ENCODE measurements at places on chromosomes 7 and 10. TPM values are rescaled to one million over a fixed set of nuclear protein-coding genes. Genes with fewer than 3 reads are reported as not detected.

GRCh38 chr10:117152668-117153067, 14.6 kb upstream of the VAX1 start:
- no peak overlapping the region for H3K4me3 ChIP-seq
- H3K27me3 ChIP-seq, result peaks cover 81% of the 10 kb centered on the region
- no peaks in the 10 kb centered on the region for H3K4me1 ChIP-seq
- no peaks in the 10 kb centered on the region for H3K36me3 ChIP-seq
- no peak overlapping the region for H3K27ac ChIP-seq
- no peak for DNase-seq

DNA sequence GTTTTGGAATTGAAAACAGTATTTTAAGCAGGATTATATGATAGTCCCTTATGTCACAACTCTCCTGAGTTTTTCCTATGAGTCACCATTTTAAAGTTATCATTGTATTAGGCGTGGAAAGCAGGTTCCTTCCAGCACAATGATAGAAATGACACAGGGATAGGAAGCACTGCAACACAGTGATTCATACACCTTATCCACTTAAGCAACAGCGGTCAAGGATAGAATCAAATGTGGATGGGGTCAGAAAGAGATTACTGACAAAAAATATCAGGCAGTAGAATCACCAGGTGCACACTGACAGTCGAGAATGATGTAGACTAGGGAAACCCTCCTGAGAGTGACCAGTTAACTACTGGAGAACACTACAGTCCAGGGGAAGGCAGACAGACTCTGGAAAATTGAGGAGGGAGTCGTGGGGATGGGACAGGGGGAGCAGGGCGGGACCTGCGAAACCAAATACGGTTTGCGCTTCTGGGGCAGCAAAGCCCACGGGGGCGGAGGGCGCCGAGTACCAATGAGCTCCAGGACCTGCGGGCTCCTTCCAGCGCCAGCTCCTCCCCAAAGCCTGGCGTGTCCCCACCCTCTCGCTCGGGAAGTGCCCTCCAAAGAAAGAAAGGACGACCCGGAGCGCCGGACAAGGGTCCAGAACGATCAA, 479 bp downstream of the PNPLA8 start:
- H3K27ac ChIP-seq, result peak overlapping the region; percentile 97
- no peaks in the 10 kb centered on the region for H3K36me3 ChIP-seq
- peaks cover 36% of the 10 kb centered on the region for H3K4me1 ChIP-seq
- H3K4me3 ChIP-seq, result peak overlapping the region; percentile 72

- H3K4me3 ChIP-seq, result no peak overlapping the region
- H3K36me3 ChIP-seq, result no peaks in the 10 kb centered on the region
- no peak overlapping the region for H3K27ac ChIP-seq
- no peaks in the 10 kb centered on the region for H3K27me3 ChIP-seq
These were observed 125.8 kb upstream of the GAD2 start for GRCh38 chr10:26090762-26091161.

- DNase-seq, result no peak
- H3K27me3 ChIP-seq, result no peaks in the 10 kb centered on the region
- no peaks in the 10 kb centered on the region for H3K36me3 ChIP-seq
- no peaks in the 10 kb centered on the region for H3K4me1 ChIP-seq
- no peak overlapping the region for H3K4me3 ChIP-seq
- H3K27ac ChIP-seq, result no peak overlapping the region
These were observed 442.5 kb downstream of the SEMA3D start for GRCh38 chr7:84744385-84744784.

DNA sequence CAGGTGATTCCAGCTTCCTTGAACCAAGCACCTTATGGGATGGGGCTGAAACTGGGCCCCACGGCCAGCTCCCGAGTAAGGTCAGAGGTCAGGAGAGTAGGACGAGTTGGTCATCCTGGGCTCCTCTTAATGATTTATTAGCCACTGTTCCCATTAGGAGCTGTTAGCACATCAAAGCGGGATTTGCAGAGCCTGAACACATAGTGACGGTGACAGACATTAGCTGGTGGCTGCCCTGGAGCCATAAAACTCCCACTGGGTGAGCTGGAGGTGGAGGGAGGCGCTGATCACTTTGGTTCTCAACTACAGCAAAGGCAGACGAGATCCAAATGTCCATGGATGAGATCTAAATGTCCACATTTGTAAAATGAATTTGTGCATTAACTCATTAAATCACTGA, 48.1 kb downstream of the COL13A1 start:
- peaks cover 4% of the 10 kb centered on the region for H3K4me1 ChIP-seq
- H3K27me3 ChIP-seq, result no peaks in the 10 kb centered on the region
- H3K36me3 ChIP-seq, result no peaks in the 10 kb centered on the region
- no peak for DNase-seq

DNA sequence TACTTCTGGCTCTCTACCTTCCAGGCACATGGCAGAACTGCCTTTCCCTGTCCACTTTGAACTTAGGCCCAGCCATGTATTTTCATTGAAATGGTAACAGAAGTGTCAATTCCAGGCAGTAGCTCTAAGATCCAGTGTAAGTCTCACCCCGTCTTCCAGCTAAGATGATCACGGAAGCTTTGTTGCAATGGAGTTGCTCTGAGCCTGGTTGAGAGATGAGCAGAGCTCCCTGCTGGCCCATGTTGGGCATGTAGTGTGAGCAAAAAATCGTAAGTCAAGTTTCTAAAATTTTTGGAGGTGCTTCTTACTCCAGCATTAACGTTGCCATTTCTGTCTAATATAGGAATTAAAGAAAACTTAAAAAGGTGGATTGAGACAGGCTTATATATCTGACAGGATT, 274.4 kb downstream of the IPMK start:
- H3K4me1 ChIP-seq, result no peaks in the 10 kb centered on the region
- H3K27me3 ChIP-seq, result no peaks in the 10 kb centered on the region
- no peak overlapping the region for H3K4me3 ChIP-seq
- no peak overlapping the region for H3K27ac ChIP-seq
- DNase-seq, result no peak

- no peaks in the 10 kb centered on the region for H3K4me1 ChIP-seq
- no peak overlapping the region for H3K27ac ChIP-seq
- no peaks in the 10 kb centered on the region for H3K27me3 ChIP-seq
- no peak overlapping the region for H3K4me3 ChIP-seq
- DNase-seq, result no peak
These were observed 202.8 kb downstream of the NEBL start for GRCh38 chr10:20694296-20694695.

DNA sequence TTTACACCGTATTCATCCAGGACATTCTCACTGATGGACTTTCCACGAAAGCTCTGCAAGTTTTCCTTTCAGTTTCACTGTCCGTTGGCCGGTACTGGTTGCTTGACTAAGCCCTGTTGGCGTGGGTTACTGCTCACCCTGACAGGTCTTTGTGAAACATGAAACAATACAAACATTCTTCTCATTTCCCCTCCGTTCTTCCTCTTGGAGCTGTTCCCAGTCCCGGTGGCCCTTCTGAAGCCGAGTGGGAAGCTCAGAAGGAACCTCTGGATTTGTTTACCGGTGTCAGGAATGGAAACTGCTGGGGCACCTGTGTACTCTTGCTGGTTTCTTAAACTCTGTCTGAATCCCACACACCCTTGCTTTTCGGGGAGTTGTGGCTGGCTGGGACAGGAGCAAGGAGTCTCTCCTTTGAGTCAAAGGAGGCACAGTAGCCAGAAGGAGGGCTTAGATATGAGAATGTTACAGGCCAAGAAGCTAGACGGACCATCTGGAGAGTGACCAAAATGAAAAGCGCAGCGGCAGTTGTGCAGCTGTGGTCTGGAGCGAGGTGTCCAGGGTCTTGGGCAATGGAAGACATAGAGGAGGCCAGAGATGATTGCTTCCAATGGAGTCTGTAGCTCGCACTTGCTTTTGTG, 45.7 kb downstream of the LYZL2 start:
- DNase-seq, result peak; percentile 86
- H3K4me3 ChIP-seq, result peak overlapping the region; percentile 14
- H3K27ac ChIP-seq, result peak overlapping the region; percentile 84
- no peaks in the 10 kb centered on the region for H3K27me3 ChIP-seq
- H3K4me1 ChIP-seq, result peaks cover 34% of the 10 kb centered on the region

- H3K4me1 ChIP-seq, result no peaks in the 10 kb centered on the region
- no peak overlapping the region for H3K27ac ChIP-seq
- H3K27me3 ChIP-seq, result no peaks in the 10 kb centered on the region
- no peak for DNase-seq
- H3K36me3 ChIP-seq, result no peaks in the 10 kb centered on the region
These were observed 54.3 kb downstream of the ERCC6 start for GRCh38 chr10:49484486-49485235.

DNA sequence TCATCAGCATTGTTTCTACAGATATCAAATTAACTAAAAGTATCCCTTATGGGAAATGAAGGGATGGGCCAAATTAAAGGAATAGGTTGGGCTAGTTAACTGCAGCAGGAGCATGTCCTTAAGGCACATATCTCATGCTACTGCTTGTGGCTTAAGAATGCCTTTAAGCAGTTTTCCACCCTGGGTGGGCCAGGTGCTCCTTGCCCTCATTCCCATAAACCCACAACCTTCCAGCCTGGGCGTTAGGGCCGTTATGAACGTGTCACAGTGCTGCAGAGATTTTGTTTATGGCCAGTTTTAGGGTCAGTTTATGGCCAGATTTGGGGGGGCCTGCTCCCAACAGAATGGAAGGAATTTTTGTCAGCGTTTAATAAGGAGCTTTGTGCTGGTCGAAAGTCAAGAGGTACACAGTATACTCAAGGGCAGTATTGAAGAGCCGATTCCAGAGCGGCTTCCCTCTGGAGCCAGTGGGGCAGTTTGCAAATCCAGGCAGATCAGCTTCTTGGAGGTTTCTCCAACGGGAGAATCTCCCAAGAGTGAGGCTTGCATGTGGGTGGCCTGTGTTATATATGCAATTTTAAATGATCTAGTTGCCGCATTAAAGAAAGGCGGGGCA, 7.7 kb downstream of the PFKP start:
- no peak overlapping the region for H3K4me3 ChIP-seq
- H3K4me1 ChIP-seq, result peaks cover 32% of the 10 kb centered on the region

DNA sequence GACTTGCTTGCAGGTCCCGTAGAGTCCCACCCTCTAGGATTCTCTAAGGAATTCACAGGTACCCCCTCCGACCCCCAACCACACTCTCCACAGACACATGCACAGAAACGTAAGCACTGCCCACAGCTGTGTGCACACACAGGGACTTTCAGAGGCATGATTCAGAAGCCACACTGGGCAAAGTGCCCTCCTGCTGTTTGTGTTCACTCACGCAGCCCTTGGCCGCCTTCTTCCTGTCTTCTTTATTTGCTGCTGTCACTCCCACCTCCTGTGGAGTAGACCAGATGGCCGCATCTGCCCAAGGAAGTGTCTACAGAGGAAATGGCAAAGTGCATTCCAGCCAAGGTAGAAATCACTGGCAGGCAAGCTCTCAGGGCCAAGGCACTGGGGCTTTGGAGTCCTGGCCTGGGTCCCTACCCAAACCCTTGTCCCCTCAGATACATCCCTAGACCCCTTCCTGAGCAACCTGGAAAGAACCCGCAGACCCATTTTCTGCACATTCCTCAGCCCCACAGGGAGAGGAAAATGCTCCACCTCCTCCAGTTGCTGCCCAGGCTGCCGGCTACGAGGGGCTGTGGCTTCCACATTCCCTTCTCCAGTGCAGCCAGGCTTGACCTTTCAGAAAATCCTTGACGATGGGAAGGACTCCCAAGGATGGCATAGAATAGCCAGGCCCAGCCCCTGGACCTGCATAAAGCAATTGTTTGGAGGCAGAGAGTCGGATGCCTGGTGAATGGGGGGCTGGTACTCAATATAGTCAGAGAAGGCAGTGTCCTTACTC, 21.6 kb upstream of the GIMAP8 start:
- H3K36me3 ChIP-seq, result no peaks in the 10 kb centered on the region
- peaks cover 4% of the 10 kb centered on the region for H3K27me3 ChIP-seq
- H3K27ac ChIP-seq, result no peak overlapping the region

DNA sequence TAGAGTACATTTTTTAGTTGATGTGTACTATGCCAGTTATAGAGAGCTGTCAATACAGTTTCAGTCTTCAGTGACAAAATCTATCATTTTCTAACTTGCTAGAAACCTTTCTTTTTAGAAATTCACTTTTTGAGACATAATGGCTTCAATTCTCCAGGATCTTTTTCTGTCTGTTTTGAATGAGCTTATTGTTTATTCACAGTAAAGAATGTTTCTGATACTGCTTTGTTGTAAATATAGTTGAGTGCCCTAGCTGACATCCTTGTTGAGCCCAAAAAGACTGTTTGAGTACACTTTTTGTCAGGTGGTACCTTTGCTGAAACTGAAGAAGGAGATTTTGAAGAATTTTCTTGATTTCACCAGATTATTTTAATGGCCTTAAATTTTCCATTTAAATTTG, 139.9 kb downstream of the PPP1R9A start:
- H3K36me3 ChIP-seq, result no peaks in the 10 kb centered on the region
- no peak overlapping the region for H3K27ac ChIP-seq
- H3K4me1 ChIP-seq, result peaks cover 11% of the 10 kb centered on the region

DNA sequence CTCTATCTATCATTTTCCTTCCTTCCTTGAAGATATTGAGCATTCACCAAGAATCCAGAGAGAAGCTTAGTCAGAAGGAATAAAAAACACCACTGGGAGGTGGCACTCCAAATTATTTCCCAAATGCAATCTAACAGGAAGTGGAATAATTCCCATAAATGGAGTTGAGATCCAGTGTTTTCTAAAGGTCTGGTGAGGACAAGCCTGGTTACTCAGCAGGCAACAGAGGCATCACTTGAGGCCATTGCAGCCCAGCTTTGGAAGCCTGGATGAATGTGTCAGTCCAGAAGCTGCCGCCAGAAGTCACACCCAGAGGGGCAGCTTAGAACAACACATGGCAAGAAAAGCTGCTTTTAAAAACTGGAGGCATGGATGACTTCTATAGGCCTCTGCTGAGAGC, 288.9 kb upstream of the KLF6 start:
- H3K4me3 ChIP-seq, result no peak overlapping the region
- H3K36me3 ChIP-seq, result no peaks in the 10 kb centered on the region
- H3K27me3 ChIP-seq, result no peaks in the 10 kb centered on the region
- H3K27ac ChIP-seq, result peak overlapping the region; percentile 57

GRCh38 chr7:134593530-134594392, 44.9 kb downstream of the AKR1B15 start:
- H3K4me1 ChIP-seq, result peaks cover 12% of the 10 kb centered on the region
- peak overlapping the region; percentile 75 for H3K27ac ChIP-seq
- no peaks in the 10 kb centered on the region for H3K27me3 ChIP-seq
- peak; percentile 65 for DNase-seq

- peaks cover 86% of the 10 kb centered on the region for H3K36me3 ChIP-seq
- H3K4me1 ChIP-seq, result no peaks in the 10 kb centered on the region
- no peaks in the 10 kb centered on the region for H3K27me3 ChIP-seq
- no peak overlapping the region for H3K27ac ChIP-seq
- DNase-seq, result no peak
- H3K4me3 ChIP-seq, result no peak overlapping the region
These were observed 33.7 kb downstream of the RAB18 start for GRCh38 chr10:27537787-27538186.

- H3K4me3 ChIP-seq, result no peak overlapping the region
- H3K4me1 ChIP-seq, result no peaks in the 10 kb centered on the region
- no peaks in the 10 kb centered on the region for H3K27me3 ChIP-seq
- H3K27ac ChIP-seq, result no peak overlapping the region
- no peaks in the 10 kb centered on the region for H3K36me3 ChIP-seq
These were observed 183.2 kb upstream of the LYZL1 start for GRCh38 chr10:29105516-29106215.

- H3K4me3 ChIP-seq, result no peak overlapping the region
- DNase-seq, result no peak
- H3K27me3 ChIP-seq, result no peaks in the 10 kb centered on the region
- peaks cover 37% of the 10 kb centered on the region for H3K4me1 ChIP-seq
- H3K27ac ChIP-seq, result peak overlapping the region; percentile 85
These were observed 3.7 kb downstream of the ZNF680 start for GRCh38 chr7:64559206-64559605.

The LDB3 gene
- total RNA-seq, result 1,574 TPM

The C1QL3 gene
- total RNA-seq, result not detected

The CTTNBP2 gene
- total RNA-seq, result 0.78 TPM

The KCNH2 gene
- 70.1 TPM for total RNA-seq

The WDR37 gene
- total RNA-seq, result 25.0 TPM

The SLC29A3 gene
- 1.1 TPM for total RNA-seq

The TMEM229A gene
- total RNA-seq, result 0.32 TPM

The GARIN1A gene
- 3.4 TPM for total RNA-seq

All from heart right ventricle (tissue), 16 donors.